ENCODE measurements at places on chromosomes 4 and X. TPM values are rescaled to one million over a fixed set of nuclear protein-coding genes. Genes with fewer than 3 reads are reported as not detected.

UVSSA gene
- polyA plus RNA-seq: 9.7 TPM

DNA sequence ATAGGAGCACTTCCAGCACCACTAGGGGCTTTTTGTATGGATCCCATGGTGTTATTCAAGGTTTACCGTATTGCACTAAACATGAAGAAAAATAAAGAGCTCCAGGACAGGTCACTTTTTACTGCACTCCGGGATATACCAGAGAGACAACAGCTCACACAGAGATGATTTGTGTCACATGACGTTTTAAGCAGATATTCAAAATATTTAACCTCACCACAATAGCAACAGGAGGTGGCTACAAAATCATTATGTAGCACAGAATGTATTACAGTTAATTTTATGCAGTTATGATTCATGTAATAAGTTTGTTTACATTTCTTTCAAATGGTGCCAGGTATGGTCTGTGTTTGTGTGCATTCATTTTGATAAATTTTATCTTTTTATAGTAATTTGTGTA is 100.6 kb downstream of the LUZP4 start:
- DNase-seq: no peak

CCDC160 gene
- 0.35 TPM for polyA plus RNA-seq

DNA sequence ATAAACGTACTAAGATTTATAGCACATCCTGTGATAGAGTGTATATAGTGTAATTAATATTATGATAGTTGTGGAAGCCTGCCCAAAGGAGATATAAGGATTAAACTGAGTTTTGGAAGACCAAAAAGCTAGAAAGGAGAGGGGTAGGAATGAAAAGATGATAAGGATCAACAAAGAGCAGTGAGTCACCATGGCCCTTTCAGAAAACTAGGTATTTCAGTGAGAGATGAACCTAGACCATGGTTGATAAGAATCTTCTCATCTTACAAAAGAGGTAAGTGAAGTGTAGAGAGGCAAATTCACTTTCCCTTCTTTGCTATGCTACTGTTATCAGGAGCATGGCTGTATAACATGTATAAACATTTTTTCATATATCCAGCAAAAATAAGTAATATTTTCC is 133.8 kb upstream of the PLAC1 start:
- no peak for DNase-seq

NR3C2 gene
- polyA plus RNA-seq: 20.4 TPM

DNA sequence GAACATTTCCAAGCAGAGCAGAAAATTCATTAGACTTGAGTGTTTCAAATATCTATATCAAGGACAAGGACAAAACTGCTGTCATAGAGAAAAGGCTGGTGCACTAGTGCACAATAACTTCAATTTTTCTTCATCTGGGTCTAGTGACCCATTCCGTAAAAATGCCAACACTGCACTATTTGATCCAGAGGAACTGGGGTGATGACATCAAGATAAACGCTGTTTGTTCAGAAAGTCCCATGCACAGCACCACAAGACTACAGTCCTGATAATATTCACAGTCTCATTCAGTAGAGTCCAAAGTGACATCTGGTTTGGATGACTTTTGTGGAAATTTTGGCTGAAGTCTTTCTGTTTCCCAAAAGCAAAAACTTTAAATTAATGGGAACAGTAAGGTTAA is 303.5 kb upstream of the GALNT7 start:
- DNase-seq: no peak

ARHGAP24 gene
- 49.0 TPM for polyA plus RNA-seq

- peak; percentile 0 for DNase-seq
These were observed 416.6 kb upstream of the MAGEB18 start for GRCh38 chrX:25721564-25721963.

GRCh38 chr4:10100734-10101216 is 15.8 kb downstream of the WDR1 start:
- DNase-seq: no peak

CRMP1 gene
- polyA plus RNA-seq: 18.8 TPM

Data from hindlimb muscle (tissue), 1 donor.